ENCODE measurements at places on chromosomes 3 and 15.

- no peak for DNase-seq
Observed at GRCh38 chr3:71726146-71726545, 944 bp upstream of the EIF4E3 start.

GRCh38 chr3:88137836-88138235 is 11.9 kb upstream of the C3orf38 start:
- DNase-seq = no peak

DNA sequence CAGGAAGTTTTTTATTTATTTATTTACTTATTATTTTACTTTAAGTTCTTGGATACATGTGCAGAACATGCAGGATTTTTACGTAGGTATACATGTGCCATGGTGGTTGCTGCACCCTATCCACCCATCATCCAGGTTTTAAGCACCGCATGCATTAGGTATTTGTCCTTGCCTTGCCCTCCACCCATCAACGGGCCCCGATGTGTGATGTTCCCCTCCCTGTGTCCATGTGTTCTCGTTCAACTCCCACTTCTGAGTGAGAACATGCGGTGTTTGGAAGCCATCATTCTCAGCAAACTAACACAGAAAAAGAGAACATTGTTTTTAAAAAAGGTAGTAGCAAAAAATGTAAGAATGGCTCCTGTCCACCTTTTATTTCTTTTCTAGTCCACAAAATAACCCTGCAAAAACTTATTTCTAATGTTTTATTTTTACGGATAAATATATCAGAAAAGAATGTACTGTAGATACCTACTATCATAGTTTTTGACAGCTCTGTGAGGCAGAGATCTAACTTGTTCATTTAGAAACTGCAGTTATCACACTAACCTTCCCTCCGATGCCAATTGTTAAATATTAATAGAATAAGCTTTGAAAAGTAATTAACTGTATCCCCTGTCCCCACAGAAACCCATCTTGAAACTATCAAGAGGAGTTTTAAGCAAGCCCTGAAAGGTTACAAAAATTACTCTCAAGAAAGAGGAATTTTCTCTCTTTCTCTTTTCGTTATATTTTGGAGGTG is 189.2 kb downstream of the LPP start:
- no peak for DNase-seq

DNA sequence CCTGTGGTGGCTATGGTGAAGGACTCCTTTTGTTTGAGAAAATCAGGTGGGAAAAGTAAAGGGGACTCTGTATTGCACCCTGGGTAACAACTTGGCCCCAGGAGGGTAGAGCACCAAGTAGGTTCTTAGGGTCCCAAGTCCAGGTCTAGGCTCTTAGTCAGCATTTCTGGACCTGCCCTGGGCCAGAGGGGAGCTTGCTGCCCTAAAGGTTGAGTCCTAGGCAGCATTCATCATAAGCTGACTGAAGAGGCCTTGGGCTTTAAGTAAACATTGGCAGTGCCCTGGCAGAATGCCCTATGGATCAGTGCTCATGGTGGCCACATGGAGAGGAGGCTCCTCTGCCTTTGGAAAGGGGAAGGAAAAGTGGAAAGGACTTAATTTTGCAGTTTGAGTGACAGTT is 268.5 kb upstream of the CTNNB1 start:
- DNase-seq = no peak

GRCh38 chr3:22606938-22607337 is 596.2 kb upstream of the UBE2E2 start:
- DNase-seq = no peak

All from mesendoderm (in vitro differentiated cells).